ENCODE measurements at places on chromosomes 7 and 10. TPM values are rescaled to one million over a fixed set of nuclear protein-coding genes. Genes with fewer than 3 reads are reported as not detected.

DNA sequence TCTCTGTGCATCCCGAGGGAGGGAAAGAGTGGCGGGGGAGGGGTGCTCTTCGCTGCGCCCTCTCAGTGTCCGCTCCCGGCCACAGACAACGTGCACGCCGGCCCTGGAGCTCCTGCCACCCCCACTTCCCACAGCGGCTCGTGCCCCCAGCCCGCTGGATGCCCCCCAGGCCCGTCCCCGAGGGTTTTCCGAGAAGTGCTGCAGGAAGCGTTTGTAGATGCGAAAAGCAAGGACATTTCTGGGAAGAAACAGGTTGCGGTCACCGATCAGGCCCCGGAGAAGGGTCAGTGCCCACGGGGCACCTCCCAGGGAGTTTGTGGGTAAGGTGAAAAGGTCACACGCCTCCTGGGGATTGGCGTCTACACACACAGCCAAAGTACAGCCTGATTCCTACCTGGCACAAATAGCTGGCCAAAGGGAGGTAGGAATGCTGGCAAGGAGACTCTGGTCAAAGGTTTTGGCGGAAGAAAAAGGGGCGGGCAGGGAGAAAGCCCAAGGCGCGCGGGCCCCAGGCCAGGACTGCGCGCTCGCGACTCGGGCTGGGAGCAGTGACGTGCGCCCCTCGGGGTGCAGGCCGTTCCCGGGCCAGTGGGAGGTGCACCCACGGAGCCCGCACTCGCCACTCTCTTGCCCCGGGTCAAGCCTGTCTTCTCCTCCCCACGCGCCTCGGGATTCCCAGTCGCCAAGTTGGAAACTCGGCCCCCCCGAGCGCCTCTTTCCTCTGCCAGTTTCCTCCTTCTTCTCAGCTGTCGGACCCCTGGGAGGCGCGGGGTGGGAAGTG is 1.5 kb upstream of the NRP1 start:
- no peak for DNase-seq

- DNase-seq: no peak
Measured at GRCh38 chr7:135981958-135982646, 4.9 kb upstream of the MTPN start.

DNA sequence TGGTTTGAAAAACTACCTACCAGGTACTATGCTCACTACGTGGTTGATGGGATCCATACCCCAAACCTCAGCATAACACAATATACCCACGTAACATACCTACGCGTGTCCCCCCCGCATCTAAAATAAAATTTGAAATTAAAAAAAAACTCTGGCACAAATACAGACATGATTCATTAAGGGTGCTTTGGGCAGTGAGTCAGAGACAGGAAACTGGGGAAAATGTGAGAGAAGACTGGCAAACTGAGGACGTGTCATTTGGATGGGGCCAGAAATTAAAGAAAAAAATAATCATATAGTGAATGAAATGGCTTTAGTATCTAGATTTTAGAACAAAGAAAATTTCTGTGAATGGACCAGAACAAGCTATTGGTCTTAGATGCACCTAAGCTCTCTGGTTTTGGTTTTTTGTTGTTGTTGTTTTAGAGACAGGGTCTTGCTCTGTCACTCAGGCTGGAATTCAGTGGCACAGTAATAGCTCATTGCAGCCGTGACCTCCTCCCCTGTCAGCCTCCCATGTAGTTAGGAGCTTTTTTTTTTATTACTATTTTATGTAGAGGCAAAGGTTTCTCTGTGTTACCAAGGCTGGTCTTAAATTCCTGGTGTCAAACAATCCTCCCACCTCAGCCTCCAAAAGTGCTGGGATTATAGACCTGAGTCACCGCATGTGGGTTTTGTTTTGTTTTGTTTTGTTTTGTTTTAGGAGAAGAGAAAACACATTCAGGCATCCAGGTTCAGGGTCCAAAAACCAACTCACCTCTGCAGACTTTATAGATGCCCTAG is 5.9 kb upstream of the PRSS58 start:
- no peak for DNase-seq

The SLC39A12 gene
- not detected for total RNA-seq

The SPDYE1 gene
- not detected for total RNA-seq

- no peak for DNase-seq
Measured at GRCh38 chr7:4269746-4270145, 412.3 kb upstream of the FOXK1 start.

The HPS1 gene
- total RNA-seq: 33.1 TPM

The SAP25 gene
- not detected for total RNA-seq

The SYT15B gene
- total RNA-seq: not detected

- no peak for DNase-seq
Measured at GRCh38 chr7:114083166-114084001, 164.6 kb upstream of the PPP1R3A start.
